ENCODE measurements at places on chromosomes 2 and 18.

- DNase-seq = no peak
Measured at GRCh38 chr2:231764124-231764523, 17.0 kb downstream of the PDE6D start.

DNA sequence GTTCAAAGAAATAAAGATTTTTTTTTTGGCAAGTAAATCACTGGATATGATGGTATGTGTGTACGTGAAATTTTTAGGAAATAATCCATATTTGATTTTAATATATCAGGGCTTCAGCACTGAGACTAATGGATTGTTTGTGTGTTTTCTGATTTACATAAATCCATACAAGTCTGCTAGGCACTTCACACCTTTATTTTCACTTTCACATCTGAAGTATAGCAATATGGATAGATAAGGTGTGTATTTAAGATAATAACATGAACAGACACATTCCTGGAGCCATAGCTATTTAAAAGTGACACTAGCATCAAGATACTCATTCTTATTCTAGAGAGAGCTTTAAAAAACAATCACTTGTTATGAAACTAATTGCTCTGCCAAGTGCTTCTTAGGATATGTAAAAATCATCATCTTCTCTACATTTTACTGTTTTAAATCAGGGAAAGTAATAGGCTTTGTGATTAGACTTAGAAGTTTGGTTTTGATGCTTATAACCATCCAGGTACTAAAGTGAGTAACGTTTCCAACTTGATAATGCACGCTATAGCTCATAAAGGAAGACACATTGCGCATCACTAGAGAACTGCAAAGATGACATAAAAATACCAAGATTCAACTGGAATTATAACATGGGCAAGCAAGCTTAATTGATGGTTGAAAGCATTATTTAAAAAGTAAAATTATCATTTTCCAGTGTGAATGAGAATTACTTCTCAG, 208.9 kb downstream of the ZEB2 start:
- no peak for DNase-seq

GRCh38 chr2:24809316-24810007, 16.2 kb downstream of the CENPO start:
- DNase-seq = no peak

- DNase-seq = no peak
Measured at GRCh38 chr2:128867936-128868636, 549.4 kb upstream of the HS6ST1 start.

- DNase-seq = no peak
Measured at GRCh38 chr2:148802448-148803220, 72.4 kb upstream of the KIF5C start.

GRCh38 chr2:149904352-149905175, 317.0 kb upstream of the MMADHC start:
- DNase-seq = no peak

- no peak for DNase-seq
Measured at GRCh38 chr2:26458365-26459042, 19.4 kb downstream of the OTOF start.

DNA sequence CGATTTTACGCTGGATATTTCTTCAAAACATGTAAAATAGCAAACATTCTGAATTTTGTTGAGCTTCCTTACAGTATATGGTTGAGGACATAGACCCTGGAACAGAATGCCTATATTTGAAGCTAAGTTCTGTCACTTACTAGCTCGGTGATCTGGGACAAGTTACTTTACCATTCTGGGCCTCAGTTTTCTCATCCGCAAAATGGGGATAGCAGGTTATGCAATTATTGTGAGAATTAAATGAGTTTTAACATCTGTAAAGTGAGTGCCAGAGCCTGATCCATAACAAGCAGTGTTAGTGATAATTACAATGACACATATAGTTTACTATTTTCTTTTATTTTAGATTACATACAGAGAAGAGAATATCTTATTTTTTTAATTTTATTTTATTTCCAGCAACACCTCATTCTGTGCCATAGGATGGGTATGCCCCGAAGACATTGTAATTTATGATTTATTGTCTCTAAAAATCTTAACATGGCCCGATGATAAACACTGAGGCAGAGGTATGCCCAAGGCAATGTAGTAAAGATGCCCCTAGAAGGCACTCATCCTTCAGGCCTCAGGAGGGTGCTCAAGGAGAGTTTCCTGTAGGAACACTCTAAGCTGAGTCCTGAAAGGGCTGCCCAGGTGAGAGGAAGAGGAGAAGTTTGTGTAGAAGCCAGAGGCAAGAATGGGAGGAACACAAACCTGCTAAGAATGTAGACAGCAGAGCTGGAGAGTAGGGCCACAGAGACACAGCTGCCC, 250.9 kb downstream of the BCL11A start:
- DNase-seq = no peak

DNA sequence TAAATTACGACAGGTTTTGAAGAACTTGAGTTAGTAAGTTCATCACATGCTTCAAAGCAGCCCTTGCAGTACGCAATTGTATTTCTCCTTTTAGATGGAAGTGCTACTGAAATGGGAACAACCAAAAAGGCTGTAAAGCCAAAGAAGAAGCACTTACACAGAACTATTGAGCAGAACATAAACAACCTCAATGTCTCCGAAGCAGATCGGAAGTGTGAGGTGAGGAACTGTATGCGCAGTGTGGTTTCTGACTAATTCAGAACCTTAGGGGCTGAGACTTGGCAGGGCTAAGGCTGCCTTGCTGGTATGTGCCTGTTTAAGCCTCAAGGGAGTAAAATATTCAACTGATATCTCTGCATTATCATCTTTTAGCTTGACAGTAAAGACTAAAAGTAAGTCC, 8.4 kb downstream of the NCAPH start:
- no peak for DNase-seq

- DNase-seq = no peak
Measured at GRCh38 chr2:193847991-193848390, 1653.3 kb upstream of the TMEFF2 start.

DNA sequence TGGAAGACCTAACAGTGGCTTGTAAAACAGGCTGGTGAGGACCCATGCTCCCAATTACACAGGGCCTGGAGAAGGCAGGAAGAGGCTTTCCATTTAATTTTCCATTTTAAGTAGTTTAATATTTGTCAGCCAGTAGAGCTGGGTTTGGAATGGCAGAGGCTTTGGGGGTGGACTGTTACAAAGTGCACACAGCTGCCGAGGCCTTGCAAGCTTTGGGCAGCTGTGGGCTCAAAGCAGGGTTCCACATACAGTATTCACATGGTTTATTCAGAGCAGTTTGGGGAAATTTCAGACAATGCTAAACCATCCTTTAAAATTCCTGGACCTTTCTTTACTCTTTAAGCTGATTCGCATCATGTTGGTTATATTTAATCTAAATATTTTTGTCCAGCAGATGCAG, 132.6 kb downstream of the WDSUB1 start:
- no peak for DNase-seq

- no peak for DNase-seq
Measured at GRCh38 chr2:241273210-241274020, 42.1 kb downstream of the HDLBP start.

- no peak for DNase-seq
Measured at GRCh38 chr2:160608599-160608998, 115.0 kb upstream of the RBMS1 start.

GRCh38 chr18:68152770-68153169, 562.1 kb downstream of the TMX3 start:
- DNase-seq = no peak
